ENCODE measurements at places on chromosomes 1 and 21.

- DNase-seq = peak; percentile 32
Measured at GRCh38 chr1:243230914-243231313, 24.2 kb downstream of the CEP170 start.

DNA sequence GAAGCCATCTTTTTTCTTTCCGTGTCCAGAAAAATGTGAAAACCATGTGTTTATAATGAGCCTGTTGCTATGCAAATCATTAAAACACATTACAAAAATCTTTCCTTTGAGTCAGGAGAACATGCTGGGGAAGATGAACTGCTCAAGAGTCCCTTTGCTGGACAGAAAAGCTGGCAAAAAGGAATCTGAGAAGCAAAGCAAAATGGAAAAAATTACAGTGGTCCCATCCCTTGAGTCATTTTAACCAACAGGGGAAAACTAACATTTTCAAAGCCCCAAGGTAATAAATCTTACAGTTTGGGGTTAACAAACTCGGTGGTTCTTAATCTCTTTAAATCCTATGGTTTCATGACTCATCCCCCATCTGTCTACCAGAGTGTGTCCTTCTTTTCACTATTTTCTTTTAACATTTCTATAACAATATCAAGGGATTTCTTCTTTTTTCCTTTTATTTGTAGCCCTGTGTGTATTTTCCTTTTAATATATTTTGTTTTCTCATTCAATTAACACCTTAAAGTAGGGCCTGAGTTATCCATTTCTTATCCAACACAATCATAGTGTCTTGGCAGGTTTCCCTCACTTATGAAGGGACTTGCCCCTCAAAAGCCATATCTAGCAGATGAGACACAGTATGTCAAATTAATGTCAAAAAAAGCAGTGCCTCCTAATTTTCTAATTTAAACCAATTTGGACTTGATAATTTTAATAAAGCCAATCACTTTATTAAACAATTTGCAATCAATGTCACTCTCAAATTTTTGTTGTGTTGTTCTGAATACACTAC is 105.4 kb downstream of the PTPN14 start:
- DNase-seq = peak; percentile 98

DNA sequence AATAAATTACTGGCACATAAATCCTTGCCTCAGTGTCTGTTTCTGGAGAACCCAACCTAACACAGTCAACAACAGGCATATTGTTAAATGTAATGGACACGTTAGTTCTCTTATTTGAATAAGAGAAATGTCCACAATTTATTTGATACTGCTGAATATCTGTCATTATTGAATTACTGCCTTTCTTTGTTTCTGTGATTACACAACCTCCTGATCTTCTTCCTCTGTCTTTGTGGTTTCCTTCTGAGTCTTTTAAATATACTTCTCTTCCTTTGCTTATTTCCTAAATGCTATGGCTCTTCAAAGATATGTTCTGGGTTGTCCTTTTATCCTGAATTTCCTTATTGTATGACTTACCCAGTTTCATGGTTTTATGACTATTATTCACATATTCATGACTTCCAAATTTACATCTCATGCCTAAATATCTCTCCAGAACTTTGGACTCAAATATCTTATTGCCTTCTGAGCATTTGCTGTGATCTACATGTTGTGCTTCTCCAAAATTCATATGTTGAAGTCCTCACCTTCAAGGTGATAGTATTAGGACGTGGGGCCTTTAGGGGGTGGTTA is 39.9 kb downstream of the MSH4 start:
- DNase-seq = no peak

DNA sequence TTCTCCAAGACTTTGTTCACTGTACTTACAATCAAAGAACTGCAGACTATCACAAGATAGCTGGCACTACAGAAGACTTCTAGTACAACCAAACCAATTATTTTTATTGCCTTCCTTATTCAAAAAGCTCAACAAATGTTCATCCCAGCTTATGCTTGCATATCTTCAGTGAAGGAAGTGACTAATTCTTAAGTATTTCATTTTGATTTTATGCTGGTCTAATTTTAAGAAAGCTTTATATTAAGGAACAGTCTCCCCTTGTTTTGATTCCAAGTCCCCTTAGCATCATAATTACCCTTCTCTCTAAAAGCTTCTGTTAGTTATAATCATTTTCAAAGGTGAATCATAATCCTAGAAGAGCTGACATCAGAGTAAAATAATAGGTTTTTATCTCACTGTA is 132.9 kb downstream of the LRRIQ3 start:
- DNase-seq = no peak

DNA sequence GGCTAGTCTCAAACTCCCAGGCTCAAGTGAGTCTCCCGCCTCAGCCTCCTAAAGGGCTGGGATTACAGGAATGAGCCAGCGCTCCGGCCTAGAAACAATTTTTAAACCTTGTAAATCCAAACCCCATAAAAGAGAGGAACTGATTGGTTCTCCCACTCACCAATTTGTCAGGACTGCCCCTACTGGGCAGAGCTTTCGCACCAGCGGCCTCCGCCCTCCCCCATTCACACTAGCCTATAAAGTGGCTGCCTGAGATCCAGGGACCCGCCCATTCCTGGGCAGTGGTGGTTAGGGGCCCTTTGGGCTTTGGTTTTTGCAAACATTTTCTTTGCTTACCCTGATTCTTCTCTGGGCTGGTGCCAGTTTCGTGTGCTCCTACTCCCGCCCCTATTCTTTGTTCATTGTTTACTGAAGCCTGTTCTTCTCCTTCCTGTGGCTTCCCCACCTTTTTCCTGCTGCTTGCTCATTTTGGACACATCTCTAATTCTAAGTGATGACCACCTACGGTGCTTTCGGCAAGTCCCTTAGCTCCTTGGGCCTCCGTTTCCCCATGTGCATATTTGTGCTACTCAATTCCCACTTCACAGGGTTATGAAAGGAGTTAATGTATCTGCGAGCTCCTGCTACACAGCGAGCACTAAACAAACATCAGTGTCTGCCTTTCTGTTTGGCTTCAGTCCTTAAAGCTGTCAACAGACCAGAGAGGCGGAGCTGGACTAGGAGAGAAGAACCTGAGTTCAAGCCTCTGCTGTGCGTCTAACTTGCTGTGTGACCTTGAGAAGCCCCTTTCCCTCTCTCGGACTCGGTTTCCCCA is 39.8 kb upstream of the CLIC4 start:
- DNase-seq = peak; percentile 87

Data from fibroblast of skin of scalp (primary cell).